PC-3 (cell line): ENCODE measurements at places on chromosomes 11 and 22. TPM values are rescaled to one million over a fixed set of nuclear protein-coding genes. Genes with fewer than 3 reads are reported as not detected.

Gene ANKK1
- total RNA-seq, result 0.22 TPM in 1 of 2 replicates, not detected in the other

Gene TECTA
- 0.11 and 0.46 TPM in 2 replicates for total RNA-seq

Gene FJX1
- 71.4 and 97.1 TPM in 2 replicates for total RNA-seq

Gene OR52I2
- total RNA-seq, result not detected in 2 replicates

Gene MFNG
- total RNA-seq, result 1.7 and 2.4 TPM in 2 replicates

Gene MTNR1B
- not detected in 2 replicates for total RNA-seq

DNA sequence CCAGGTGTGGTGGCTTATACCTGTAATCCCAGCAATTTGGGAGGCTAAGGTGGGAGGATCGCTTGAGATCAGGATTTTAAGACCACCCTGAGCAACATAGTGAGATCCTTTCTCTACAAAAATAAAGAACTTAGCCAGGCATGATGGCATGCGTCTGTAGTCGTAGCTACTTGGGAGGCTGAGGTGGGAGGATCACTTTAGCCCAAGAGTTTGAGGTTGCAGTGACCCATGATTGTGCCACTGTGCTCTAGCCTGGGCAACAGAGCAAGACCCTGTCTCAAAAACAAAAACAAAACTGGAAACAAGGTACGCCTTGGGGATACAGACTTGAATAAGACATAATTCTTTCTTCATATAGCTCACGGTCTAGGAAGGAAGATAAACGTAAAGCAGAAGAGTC lies 63.1 kb upstream of the GRAMD1B start:
- no peak for DNase-seq
- H3K27me3 ChIP-seq, result peaks cover 60% of the 10 kb centered on the region
- no peak overlapping the region for H3K27ac ChIP-seq

- DNase-seq, result no peak
- H3K27me3 ChIP-seq, result no peaks in the 10 kb centered on the region
- H3K4me3 ChIP-seq, result no peak overlapping the region
Observed at GRCh38 chr11:65552388-65552951, 5.7 kb downstream of the LTBP3 start.

DNA sequence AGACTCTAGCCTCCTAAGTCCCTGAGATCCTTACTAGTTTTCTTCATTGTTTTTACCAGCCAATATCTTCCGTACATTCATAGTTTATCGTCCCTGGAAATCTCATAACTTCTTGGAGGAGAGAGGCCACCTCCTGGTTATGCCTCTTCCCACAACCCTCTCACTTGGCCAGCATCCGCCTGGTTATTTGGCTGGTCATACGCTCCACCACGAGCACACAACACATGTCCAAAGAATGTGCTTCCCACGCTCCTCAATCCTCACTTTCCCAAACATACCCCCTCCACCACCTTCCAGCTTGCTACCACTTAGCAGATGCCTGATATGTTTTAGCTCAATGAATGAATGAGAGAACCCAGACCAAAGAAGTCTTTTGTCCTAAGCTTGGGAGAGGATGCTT lies 83.5 kb upstream of the EIF3D start:
- H3K4me3 ChIP-seq, result no peak overlapping the region
- H3K27ac ChIP-seq, result no peak overlapping the region
- H3K36me3 ChIP-seq, result no peaks in the 10 kb centered on the region

GRCh38 chr11:12717851-12718291 lies 43.6 kb downstream of the TEAD1 start:
- no peak for DNase-seq
- peaks cover 25% of the 10 kb centered on the region for H3K4me1 ChIP-seq
- H3K27ac ChIP-seq, result no peak overlapping the region
- H3K4me3 ChIP-seq, result no peak overlapping the region

GRCh38 chr22:32501836-32502752 lies 27.5 kb downstream of the FBXO7 start:
- H3K4me3 ChIP-seq, result no peak overlapping the region
- DNase-seq, result no peak
- no peaks in the 10 kb centered on the region for H3K27me3 ChIP-seq
- no peak overlapping the region for H3K27ac ChIP-seq

GRCh38 chr11:35277827-35278226 lies 138.9 kb downstream of the CD44 start:
- no peak overlapping the region for H3K4me3 ChIP-seq
- H3K36me3 ChIP-seq, result no peaks in the 10 kb centered on the region
- no peak overlapping the region for H3K27ac ChIP-seq
- no peak for DNase-seq

GRCh38 chr11:34215806-34216453 lies 110.5 kb downstream of the NAT10 start:
- H3K27me3 ChIP-seq, result no peaks in the 10 kb centered on the region
- H3K4me1 ChIP-seq, result peaks cover 28% of the 10 kb centered on the region
- H3K27ac ChIP-seq, result peak overlapping the region; percentile 70
- no peak overlapping the region for H3K4me3 ChIP-seq
- H3K36me3 ChIP-seq, result no peaks in the 10 kb centered on the region
